ENCODE measurements at places on chromosomes 13 and 19.

- DNase-seq = peak; percentile 49
- H3K36me3 ChIP-seq = peaks cover 44% of the 10 kb centered on the region
- H3K27me3 ChIP-seq = no peaks in the 10 kb centered on the region
Measured at GRCh38 chr19:41311613-41312012, 1.6 kb downstream of the CCDC97 start.

DNA sequence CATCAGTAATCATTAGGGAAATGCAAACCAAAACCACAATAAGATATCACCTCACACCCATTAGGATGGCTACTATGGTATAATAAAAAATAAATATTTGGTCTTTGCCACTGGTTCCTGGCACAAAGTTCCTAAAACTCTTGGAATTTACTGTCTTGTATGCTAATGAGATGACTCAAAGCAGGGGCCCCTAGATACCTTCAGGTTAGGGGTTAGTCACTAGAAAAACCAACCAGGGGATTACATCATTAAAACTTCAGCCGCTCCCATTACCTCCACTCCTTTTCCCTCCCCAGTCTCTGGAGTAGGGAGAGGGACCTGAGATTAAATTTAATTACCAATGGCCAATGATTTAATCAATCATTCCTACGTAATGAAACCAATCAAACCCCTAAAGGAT, 49.6 kb downstream of the THSD1 start:
- H3K27ac ChIP-seq = no peak overlapping the region
- no peak overlapping the region for H3K4me3 ChIP-seq
- H3K36me3 ChIP-seq = no peaks in the 10 kb centered on the region
- peaks cover 2% of the 10 kb centered on the region for H3K4me1 ChIP-seq
- DNase-seq = no peak

DNA sequence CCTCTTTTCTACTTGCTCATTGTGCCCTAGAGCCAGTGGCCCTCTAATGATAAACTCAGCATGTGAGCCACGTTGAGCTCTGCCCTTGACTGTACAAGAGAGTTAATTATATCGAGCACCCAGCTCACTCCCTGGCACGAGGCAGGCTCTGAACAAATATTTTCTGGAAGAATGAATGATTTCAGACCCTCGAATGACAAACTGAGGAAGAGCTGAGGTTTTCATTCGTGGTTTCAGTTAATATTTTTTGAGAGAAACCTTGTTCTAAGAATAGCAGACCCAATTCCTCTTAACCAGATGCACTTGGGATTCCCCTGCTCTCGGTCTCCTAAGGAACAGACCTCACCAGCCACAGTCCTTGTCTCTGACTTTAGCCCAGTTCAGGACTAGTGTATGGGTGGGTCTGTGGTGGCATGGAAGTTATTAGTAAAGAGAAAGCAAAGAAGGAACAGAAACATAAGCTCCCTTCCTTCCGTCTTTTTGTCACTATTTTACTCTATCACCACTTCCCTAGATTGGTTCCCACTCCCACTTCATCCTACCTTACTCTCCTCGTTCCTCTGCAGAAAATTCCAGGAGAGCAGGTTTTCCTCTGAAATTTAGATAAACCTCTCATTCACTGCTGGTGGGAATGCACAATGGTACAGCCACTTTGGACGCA, 22.1 kb upstream of the WDFY2 start:
- H3K4me1 ChIP-seq = peaks cover 1% of the 10 kb centered on the region
- DNase-seq = no peak
- H3K36me3 ChIP-seq = no peaks in the 10 kb centered on the region
- H3K27ac ChIP-seq = no peak overlapping the region
- no peak overlapping the region for H3K4me3 ChIP-seq

DNA sequence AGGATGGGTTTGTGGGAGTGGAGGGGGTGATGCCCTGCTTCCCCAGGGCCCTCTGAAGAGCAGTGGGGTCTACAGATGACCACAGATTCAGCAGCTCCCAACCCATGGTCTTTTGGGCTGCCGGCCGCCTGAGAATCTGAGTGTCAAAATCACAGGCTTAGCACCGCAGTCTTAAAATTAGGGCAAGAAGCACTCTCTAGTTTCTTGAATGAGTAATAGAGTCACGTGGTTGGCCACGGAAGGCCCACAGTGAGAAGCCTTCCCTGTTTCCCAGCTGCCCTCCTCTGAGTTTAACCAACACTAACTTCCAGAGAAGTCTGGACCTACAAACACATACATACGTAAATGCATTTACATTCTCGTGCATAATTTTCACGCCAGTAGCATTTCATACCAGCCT, 5.2 kb downstream of the PRMT1 start:
- H3K36me3 ChIP-seq = peaks cover 51% of the 10 kb centered on the region
- no peak for DNase-seq
- H3K4me1 ChIP-seq = peaks cover 31% of the 10 kb centered on the region
- H3K27me3 ChIP-seq = no peaks in the 10 kb centered on the region

- H3K4me3 ChIP-seq = no peak overlapping the region
- no peaks in the 10 kb centered on the region for H3K27me3 ChIP-seq
- H3K27ac ChIP-seq = no peak overlapping the region
- DNase-seq = no peak
- H3K4me1 ChIP-seq = peaks cover 7% of the 10 kb centered on the region
Measured at GRCh38 chr19:34135821-34136611, 36.3 kb upstream of the LSM14A start.

- no peak overlapping the region for H3K4me3 ChIP-seq
- no peak for DNase-seq
- H3K27me3 ChIP-seq = no peaks in the 10 kb centered on the region
Measured at GRCh38 chr13:21123956-21124355, 52.4 kb downstream of the SKA3 start.

- no peaks in the 10 kb centered on the region for H3K27me3 ChIP-seq
- H3K27ac ChIP-seq = no peak overlapping the region
- no peak for DNase-seq
- H3K4me3 ChIP-seq = no peak overlapping the region
- H3K36me3 ChIP-seq = no peaks in the 10 kb centered on the region
Measured at GRCh38 chr13:97124206-97124605, 97.9 kb upstream of the MBNL2 start.

GRCh38 chr19:11223200-11223599, 16.2 kb upstream of the ANGPTL8 start:
- H3K27me3 ChIP-seq = no peaks in the 10 kb centered on the region
- no peak overlapping the region for H3K4me3 ChIP-seq
- no peaks in the 10 kb centered on the region for H3K4me1 ChIP-seq
- DNase-seq = no peak
